ENCODE measurements at places on chromosomes 5 and 9. TPM values are rescaled to one million over a fixed set of nuclear protein-coding genes. Genes with fewer than 3 reads are reported as not detected.

GTF3C4 gene
- polyA plus RNA-seq, result 7.0 TPM

- no peak for DNase-seq
Observed at GRCh38 chr9:126248680-126249079, 77.9 kb upstream of the MVB12B start.

CCNB1 gene
- 13.9 TPM for polyA plus RNA-seq

DNA sequence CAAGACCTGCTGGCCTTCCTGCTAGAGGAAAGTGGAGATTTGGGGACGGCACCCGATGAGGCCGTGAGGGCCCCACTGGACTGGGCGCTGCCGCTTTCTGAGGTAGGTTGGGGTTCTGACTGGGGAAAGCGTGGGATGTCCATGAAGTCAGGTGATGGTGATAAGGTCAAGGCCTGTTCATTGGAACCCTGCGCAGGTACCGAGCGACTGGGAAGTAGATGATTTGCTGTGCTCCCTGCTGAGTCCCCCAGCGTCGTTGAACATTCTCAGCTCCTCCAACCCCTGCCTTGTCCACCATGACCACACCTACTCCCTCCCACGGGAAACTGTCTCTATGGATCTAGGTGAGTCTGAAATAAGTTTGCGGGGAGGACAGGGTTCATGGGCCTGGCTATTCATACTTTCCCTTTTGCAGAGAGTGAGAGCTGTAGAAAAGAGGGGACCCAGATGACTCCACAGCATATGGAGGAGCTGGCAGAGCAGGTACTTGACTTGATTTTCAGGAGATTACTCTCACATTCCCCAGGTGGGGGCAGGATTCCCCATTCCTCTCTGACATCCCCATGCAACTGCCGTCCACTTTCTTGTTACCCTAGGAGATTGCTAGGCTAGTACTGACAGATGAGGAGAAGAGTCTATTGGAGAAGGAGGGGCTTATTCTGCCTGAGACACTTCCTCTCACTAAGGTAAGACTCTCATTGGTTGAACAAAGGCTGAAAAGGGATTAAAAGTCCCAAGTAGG is 505 bp downstream of the CREB3 start:
- no peak for DNase-seq

DNA sequence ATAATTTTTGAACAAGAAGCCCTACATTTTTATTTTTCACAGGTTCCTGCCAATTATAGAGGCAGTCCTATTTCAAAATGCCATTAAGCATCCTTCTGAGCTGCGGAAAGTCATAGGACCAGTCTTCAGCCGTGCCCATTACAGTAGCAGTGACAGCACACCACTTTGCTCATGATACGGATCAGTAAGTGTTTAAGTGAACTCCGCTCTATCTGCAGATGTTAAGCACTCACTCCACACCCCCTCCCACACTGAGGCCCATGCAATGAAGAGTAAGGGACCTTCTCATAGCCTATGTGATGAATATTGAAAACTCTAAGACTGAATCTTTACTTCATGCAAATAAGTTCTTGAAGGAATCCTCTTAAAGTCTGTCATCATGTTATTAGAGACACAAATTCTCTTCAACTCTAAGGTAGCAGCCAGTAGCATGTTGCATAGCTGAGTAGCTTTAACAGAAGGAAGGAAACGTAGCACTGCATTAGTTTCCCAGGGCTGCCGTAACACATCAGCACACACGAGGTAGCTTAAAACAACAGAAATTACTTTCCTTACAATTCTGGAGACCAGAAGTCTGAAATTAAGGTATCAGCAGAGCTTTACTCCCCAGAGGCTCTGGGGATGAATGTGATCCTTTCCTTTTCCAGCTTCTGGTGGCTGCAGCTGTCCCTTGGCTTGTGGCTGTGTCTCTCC is 20.3 kb upstream of the TAF11L2 start:
- DNase-seq, result no peak

SPATA31A3 gene
- not detected for polyA plus RNA-seq

DNA sequence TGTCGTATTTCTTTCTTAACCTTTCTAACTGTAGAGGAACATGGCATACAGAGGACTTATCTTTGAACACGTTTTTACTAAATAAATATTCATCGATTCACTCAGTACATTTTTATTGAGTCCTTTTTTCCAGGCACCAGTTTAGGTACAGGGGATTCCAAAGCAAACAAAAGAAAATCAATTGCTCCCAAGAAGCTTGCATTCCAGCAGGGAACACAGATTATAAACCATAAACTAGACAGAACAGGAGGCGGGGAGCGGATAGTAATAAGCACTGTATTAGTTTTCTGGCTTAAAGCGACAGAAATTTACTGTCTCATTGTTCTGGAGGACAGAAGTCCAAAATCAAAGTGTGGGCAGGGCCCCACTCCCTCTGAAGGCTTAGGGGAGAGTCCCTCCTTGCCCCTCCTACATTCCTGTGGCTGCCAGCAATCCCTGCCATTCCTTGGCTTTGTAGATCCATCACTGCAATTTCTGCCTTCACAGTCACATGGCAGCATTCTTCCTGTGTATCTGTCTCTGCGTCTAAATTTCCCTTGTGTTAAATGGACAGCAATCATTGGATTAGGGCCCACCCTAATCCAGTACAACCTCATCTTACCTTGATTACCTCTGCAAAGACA is 115.5 kb downstream of the COL23A1 start:
- DNase-seq, result no peak

GRCh38 chr9:74570879-74571512 is 73.9 kb downstream of the RORB start:
- DNase-seq, result no peak

DNA sequence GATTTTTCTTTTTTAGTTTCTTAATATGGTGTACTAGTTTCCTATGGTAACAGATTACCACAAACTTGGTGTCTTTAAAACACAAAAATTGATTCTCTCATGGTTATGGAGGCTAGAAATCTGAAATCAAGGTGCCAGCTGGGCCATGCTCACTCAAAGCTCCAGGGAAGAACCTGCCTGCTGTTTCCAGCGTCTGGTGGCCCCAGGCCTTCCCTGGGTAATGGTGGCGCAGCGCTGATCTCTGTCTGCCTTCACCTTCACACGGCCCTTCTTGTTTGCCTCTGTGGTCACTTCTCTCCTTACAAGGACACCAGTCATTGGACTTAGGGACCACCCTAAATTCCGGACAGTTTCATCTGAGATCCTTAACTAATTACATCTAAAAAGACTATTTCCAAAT is 70.5 kb upstream of the GFPT2 start:
- no peak for DNase-seq

ADCY2 gene
- polyA plus RNA-seq, result 4.0 TPM

DNA sequence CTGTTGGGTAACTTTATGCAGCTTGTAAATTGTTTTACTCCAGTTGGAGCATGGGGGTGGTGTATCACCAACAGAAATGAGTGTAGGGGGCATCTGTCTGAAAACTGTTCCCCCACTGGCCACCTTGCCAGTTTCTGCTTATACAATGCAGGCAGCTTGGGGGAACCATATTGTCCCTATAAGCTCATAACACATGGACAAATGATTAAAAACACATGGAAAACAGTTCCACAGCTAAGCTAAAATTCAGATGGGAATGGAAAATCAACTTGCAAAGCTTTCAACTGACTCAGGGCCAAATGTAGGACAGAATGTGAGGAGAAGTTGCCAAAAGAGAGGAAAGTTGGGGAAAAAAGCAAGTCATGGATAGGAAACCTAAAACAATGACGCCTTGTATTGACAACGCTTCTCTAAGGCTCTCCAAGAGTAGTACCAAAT is 7.9 kb upstream of the CER1 start:
- DNase-seq, result no peak

DNA sequence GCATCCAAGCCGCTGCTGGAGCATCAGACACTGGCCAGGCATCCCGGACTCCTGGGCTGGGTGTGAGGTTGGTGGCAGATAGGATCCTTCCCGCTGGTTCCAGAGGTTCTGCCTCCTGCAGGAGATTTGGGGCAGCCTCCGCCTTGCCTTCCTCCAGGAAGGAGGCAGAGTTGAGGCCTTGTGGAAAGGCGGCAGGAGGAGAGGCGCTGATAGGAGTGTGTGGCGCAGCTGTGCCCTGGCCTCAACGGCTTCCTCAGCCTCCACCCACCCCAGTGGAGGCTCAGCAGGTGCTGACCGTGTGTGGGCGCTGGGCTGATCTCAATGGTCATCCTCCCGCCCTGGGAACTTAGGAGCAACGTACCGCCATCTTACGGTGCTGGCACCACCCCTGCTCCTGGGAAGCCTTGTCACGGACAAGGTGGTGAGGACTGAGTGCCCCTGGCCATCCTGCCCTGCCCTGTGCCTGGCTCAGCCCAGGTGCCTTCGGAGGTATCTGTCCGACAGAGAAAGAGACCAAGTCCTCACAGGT is 10.2 kb downstream of the NCS1 start:
- DNase-seq, result no peak

Measured in ovary (tissue), 10 donors.